ENCODE measurements at places on chromosomes 1 and 21. TPM values are rescaled to one million over a fixed set of nuclear protein-coding genes. Genes with fewer than 3 reads are reported as not detected.

Gene NEK2
- 75.1 TPM for total RNA-seq

DNA sequence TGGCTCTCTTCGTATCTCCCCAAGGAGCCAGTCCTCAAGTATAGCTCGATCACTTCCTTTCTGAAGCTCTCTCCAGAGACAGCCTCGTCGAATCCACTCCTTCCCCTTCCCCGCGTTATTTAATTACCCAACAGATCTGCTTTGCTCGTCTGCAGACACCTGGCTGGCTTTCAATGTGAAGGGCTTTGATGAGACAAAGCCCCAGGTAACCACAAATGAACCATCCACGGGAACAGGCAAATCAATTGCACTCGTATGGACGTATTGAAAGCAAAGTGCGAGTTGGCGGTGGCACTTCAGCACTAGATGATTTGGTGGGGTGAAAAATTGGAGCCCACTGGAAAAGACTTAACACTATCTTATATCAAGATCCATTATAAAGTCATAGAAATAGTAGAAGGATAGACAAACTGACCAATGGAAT is 364 bp upstream of the BCAR3 start:
- DNase-seq: no peak

DNA sequence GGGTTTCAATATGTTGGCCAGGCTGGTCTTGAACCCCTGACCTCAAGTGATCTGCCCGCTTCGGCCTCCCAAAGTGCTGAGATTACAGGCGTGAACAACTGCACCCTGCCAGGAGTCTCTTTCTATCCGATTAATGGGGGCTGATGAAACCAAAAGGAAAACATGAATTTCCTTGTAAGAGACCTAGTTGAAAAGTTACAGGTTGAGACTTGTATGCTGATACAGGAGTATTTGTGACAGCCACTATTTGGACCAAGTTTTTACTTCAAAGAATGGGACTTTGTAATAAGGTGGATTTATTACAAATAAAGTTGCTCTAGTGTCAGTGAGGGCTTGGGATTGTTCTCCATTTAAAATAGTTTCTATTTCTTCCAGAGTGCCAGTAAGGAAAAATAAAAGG is 43.6 kb upstream of the TMEM61 start:
- DNase-seq: no peak

GRCh38 chr1:156489166-156489934 is 11.2 kb downstream of the MEF2D start:
- no peak for DNase-seq

DNA sequence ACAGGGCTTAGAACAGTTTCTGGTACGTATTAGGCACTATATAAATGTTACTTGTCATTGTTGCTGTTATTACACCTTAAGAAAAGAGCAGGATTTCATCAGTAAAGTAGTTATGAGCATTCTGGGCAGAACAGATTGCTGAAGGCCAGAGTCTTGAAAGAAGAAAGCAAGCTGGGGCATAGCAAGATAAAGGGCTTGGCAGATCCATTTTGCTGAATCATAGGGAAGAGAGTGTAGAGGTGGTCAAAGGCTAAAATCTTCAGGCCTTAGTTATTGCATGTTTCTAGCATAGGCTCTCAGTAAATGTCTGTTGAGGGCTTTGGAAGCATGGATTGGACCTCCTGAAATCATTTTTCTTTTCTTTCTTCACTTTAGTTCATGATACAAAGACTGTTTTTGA is 67.5 kb downstream of the PLA2G4A start:
- DNase-seq: no peak

DNA sequence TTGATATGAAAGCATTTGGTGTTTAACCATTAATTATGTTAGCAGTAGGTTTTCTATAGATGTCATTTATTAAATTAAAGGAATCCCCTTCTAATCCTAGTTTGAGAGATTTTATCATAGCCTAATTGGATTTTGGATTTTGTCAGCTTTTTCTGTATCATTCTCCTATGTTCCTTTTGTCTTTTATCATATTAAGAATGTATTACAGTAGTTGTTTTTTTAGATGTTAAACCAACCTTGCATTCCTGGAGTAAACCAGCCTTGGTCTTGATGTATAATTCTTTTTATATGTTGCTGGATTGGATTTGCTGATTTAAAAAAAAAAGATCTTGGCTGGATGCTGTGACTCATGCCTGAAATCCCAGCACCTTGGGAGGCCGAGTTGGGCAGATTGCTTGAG is 5.6 kb downstream of the SETDB1 start:
- DNase-seq: peak; percentile 30

DNA sequence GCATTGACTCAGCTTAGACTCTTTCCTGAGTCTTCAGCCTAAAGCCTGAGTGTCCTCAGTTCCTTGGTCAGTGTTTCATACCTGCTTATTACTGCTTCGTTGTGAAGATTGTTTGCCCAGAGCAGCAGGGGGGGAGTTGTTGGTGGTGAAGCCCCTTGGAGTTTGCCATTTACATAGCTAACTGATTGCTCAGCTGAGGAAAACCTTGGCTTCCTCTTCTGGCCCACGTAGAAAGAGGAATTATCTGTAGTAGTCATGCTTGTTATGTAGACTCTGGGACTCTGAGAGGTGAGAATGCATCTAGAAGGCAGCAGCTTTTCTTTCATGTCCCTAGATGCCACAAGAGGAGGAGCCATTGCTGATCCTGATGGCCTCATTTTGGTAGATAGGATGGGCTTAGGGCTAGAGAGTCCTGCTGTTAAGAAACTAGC is 125.9 kb downstream of the MAST2 start:
- DNase-seq: peak; percentile 78
